Activated CD8-positive, alpha-beta memory T cell treated with anti-CD3 and anti-CD28 coated beads, Interleukin-2, amount 10 ng/mL, durations not matched to agents 7 days and 5 days (primary cell): ENCODE measurements at places on chromosomes 2 and 18. TPM values are rescaled to one million over a fixed set of nuclear protein-coding genes. Genes with fewer than 3 reads are reported as not detected.

CCDC68 gene
- not detected for total RNA-seq

DSEL gene
- total RNA-seq: 0.06 TPM

ERBB4 gene
- not detected for total RNA-seq

EMX1 gene
- total RNA-seq: not detected

PPP3R1 gene
- total RNA-seq: 86.4 TPM

STPG4 gene
- 0.20 TPM for total RNA-seq

STK25 gene
- total RNA-seq: 130 TPM
